ENCODE measurements at places on chromosomes 3 and 15. TPM values are rescaled to one million over a fixed set of nuclear protein-coding genes. Genes with fewer than 3 reads are reported as not detected.

LDHAL6B gene
- not detected for total RNA-seq

CNTN4 gene
- total RNA-seq = not detected

TGM5 gene
- 0.20 TPM for total RNA-seq

HES1 gene
- total RNA-seq = 26.3 TPM

WDR76 gene
- 19.6 TPM for total RNA-seq

MST1R gene
- total RNA-seq = 1.2 TPM

All from HT1080 (cell line).